ENCODE measurements at places on chromosomes 13 and 19. TPM values are rescaled to one million over a fixed set of nuclear protein-coding genes. Genes with fewer than 3 reads are reported as not detected.

SIGLECL1 gene
- not detected for total RNA-seq

ANGPTL8 gene
- 0.47 TPM for total RNA-seq

NLRP4 gene
- total RNA-seq: not detected

CLEC17A gene
- not detected for total RNA-seq

CEBPA gene
- 26.3 TPM for total RNA-seq

- H3K27ac ChIP-seq: peak overlapping the region; percentile 99
- peaks cover 8% of the 10 kb centered on the region for H3K36me3 ChIP-seq
- H3K27me3 ChIP-seq: no peaks in the 10 kb centered on the region
Observed at GRCh38 chr19:4059453-4059871, 7.2 kb downstream of the ZBTB7A start.

- H3K27me3 ChIP-seq: no peaks in the 10 kb centered on the region
- H3K4me3 ChIP-seq: no peak overlapping the region
- peaks cover 25% of the 10 kb centered on the region for H3K4me1 ChIP-seq
- no peak for DNase-seq
Observed at GRCh38 chr19:17557466-17557865, 2.0 kb downstream of the COLGALT1 start.

GRCh38 chr19:46349311-46349993, 2.6 kb downstream of the PPP5C start:
- peaks cover 9% of the 10 kb centered on the region for H3K36me3 ChIP-seq
- H3K4me3 ChIP-seq: no peak overlapping the region
- peaks cover 45% of the 10 kb centered on the region for H3K4me1 ChIP-seq
- no peak for DNase-seq

- H3K4me3 ChIP-seq: no peak overlapping the region
- H3K27me3 ChIP-seq: no peaks in the 10 kb centered on the region
- peaks cover 21% of the 10 kb centered on the region for H3K36me3 ChIP-seq
- no peaks in the 10 kb centered on the region for H3K4me1 ChIP-seq
- no peak for DNase-seq
Observed at GRCh38 chr13:113508521-113509254, 18.2 kb upstream of the DCUN1D2 start.

- H3K4me3 ChIP-seq: no peak overlapping the region
- H3K27me3 ChIP-seq: peaks cover 12% of the 10 kb centered on the region
- H3K36me3 ChIP-seq: no peaks in the 10 kb centered on the region
- peak; percentile 38 for DNase-seq
Observed at GRCh38 chr19:4575267-4576015, 16.0 kb upstream of the SEMA6B start.

DNA sequence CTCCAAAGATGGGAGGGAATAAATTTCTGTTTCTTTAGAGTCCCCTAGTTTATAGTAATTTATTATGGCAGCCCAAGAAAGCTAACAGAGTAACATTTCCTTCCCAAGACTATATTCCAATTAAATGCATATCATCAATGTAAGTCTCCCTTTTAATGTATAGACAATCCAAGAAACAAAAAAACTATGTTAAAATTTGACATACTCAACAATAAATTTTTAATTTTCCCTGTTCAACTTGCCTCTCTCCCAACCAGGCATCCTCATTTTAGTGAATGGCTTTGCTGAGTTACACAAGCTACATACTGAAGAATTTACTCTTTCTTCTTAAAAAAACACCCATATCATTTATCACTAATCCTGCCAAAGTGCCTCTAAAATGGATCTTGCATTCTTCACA, 1357.7 kb downstream of the PCDH9 start:
- no peak overlapping the region for H3K4me3 ChIP-seq
- H3K4me1 ChIP-seq: no peaks in the 10 kb centered on the region
- no peaks in the 10 kb centered on the region for H3K27me3 ChIP-seq
- H3K27ac ChIP-seq: no peak overlapping the region
- DNase-seq: no peak

DNA sequence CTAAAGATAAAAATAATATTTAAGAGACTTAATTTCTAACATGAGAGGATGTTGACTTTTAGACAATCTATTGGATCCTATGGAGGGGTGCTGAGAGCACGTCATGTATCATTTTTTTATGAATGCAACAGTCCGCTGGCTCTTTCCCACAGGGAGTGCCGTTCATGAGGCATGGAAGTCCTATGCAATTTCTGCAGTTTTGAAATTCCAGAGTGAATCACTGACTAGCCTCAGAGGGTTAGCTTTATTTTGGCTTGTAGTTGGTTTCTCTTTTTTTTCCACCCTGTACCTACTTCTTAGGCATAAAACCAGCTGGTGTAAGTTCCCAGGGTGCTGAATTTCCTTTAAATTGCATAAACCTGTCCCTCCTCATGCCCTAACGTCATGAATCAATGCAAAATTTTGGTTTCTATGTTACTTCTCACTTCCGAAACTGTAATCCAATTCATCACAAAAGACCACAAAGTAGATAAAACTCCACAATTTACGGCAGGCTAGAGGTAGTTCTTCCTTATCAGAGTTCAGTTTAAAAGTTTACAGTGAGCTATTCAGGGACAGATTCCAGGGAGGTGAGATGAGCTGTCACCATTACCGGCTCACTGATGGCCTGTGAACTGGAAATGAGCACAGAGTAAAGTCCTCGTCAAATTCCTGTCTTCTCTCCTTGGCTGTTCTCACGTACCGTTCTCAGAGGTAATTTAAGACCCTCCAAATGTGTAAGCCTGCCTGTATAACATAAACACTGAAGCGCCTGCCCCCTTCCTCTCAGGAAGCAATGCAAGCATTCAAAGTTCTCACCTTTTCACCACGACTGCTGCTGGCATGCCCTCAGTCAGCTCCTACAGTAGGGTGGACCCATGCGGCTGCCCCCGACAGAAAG, 216.6 kb upstream of the SLC10A2 start:
- H3K36me3 ChIP-seq: no peaks in the 10 kb centered on the region
- no peak overlapping the region for H3K27ac ChIP-seq
- H3K27me3 ChIP-seq: no peaks in the 10 kb centered on the region
- H3K4me1 ChIP-seq: no peaks in the 10 kb centered on the region
- no peak overlapping the region for H3K4me3 ChIP-seq

DNA sequence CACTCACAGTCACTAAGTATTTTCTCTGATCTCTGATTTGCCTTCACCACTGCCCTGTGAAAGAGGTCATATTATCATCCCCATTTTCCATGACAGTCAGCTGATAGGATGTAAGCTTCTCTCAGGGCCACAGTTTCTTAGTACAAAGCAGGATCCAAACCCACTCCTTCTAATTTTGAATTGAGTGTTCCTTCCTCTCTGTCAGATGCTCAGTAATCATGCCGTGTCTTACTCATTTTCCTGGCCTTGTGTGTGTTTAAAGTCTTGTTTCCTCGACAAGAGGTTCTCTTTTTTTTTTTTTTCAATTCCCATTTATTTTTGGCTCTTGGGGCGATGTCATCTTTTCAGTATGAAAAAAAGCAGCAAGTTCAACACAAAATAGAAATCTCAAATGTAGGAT, 72.3 kb downstream of the NAA16 start:
- H3K27me3 ChIP-seq: no peaks in the 10 kb centered on the region
- H3K4me1 ChIP-seq: no peaks in the 10 kb centered on the region
- H3K4me3 ChIP-seq: no peak overlapping the region
- H3K36me3 ChIP-seq: no peaks in the 10 kb centered on the region

GRCh38 chr13:47186471-47186870, 289.6 kb upstream of the HTR2A start:
- DNase-seq: no peak
- H3K36me3 ChIP-seq: no peaks in the 10 kb centered on the region
- no peak overlapping the region for H3K4me3 ChIP-seq

DNA sequence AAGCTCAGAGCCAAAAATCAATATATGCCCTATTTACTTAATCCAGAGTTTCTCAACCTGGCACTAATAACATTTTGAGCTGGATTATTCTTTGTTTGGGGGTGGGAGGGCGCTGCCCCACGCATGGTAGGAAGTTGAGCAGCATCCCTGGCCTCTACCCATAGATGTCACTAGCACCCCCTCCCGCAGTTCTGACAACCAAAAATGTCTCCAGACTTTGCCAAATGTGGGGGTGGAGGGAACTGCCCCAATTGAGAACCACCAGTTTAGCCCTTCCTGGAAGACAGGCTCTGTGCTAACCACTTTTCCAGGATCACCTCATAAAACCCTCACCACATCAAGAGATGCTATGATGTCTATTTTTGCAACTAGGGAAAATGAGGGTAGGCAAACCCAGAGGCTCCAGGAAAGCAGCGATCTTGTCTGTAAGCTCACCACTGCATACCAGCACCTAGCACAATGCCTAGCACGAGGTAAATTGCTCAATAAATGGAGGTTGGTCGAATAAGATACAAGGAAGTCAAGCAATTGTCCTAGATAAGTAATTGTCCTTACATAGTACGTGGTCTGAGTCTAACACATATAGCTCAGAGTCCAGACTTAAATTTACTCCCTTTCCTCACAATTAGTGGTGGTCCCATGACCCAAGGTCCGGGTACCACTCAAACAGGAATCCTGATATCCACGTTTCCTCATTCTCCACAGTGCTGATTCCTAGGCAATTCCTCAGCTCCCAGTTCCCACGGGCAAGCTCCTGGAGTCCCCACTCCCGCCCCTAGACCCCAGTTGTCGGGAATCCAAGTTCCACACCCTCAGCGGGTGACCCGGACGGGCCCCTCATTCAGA, 892 bp downstream of the TRIR start:
- H3K27me3 ChIP-seq: no peaks in the 10 kb centered on the region
- DNase-seq: no peak
- peak overlapping the region; percentile 96 for H3K27ac ChIP-seq

GRCh38 chr13:99197117-99197651, 3.5 kb upstream of the UBAC2 start:
- no peak overlapping the region for H3K4me3 ChIP-seq
- H3K4me1 ChIP-seq: peaks cover 7% of the 10 kb centered on the region
- H3K27me3 ChIP-seq: no peaks in the 10 kb centered on the region
- no peak overlapping the region for H3K27ac ChIP-seq
- H3K36me3 ChIP-seq: no peaks in the 10 kb centered on the region

- H3K27ac ChIP-seq: peak overlapping the region; percentile 81
- H3K4me1 ChIP-seq: peaks cover 79% of the 10 kb centered on the region
- H3K27me3 ChIP-seq: no peaks in the 10 kb centered on the region
- H3K4me3 ChIP-seq: no peak overlapping the region
- DNase-seq: peak; percentile 73
- H3K36me3 ChIP-seq: no peaks in the 10 kb centered on the region
Observed at GRCh38 chr13:111216166-111216960, 101.3 kb downstream of the ARHGEF7 start.

- peak overlapping the region; percentile 53 for H3K4me3 ChIP-seq
- no peaks in the 10 kb centered on the region for H3K27me3 ChIP-seq
- peak overlapping the region; percentile 96 for H3K27ac ChIP-seq
- peak; percentile 79 for DNase-seq
- peaks cover 61% of the 10 kb centered on the region for H3K36me3 ChIP-seq
Observed at GRCh38 chr19:6744381-6745301, 5.2 kb downstream of the TRIP10 start.

- H3K36me3 ChIP-seq: peaks cover 17% of the 10 kb centered on the region
- DNase-seq: no peak
- H3K27ac ChIP-seq: no peak overlapping the region
- H3K27me3 ChIP-seq: peaks cover 11% of the 10 kb centered on the region
Observed at GRCh38 chr19:2356036-2356646, 3.9 kb upstream of the TMPRSS9 start.

GRCh38 chr13:103638706-103639105, 572.5 kb upstream of the SLC10A2 start:
- H3K4me1 ChIP-seq: no peaks in the 10 kb centered on the region
- DNase-seq: no peak
- no peak overlapping the region for H3K4me3 ChIP-seq
- no peak overlapping the region for H3K27ac ChIP-seq
- H3K36me3 ChIP-seq: no peaks in the 10 kb centered on the region

- no peak overlapping the region for H3K27ac ChIP-seq
- H3K36me3 ChIP-seq: no peaks in the 10 kb centered on the region
- DNase-seq: no peak
- H3K4me3 ChIP-seq: no peak overlapping the region
Observed at GRCh38 chr19:34639491-34640085, 37.4 kb downstream of the SCGB2B2 start.

- no peak overlapping the region for H3K4me3 ChIP-seq
- H3K27me3 ChIP-seq: no peaks in the 10 kb centered on the region
- peaks cover 61% of the 10 kb centered on the region for H3K36me3 ChIP-seq
- no peak for DNase-seq
Observed at GRCh38 chr19:34397853-34398252, 6.3 kb upstream of the PDCD2L start.

DNA sequence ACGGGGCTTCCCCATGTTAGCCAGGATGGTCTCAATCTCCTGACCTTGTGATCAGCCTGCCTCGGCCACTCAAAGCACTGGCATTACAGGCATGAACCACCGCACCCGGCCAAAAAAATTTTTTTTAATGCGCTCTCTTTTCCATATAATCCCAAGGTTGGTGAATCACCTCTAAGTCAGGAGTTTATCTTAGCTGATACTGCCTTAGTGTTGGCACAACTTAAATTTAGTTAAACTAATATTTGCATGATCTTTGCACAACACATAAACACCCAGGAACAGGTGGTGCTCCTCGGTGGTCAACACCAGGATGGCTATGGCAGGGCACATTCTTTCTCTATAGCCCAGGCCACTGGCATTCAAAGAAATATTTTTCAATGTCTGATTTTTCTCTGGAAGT, 24.1 kb upstream of the PSG7 start:
- no peaks in the 10 kb centered on the region for H3K36me3 ChIP-seq
- no peak overlapping the region for H3K27ac ChIP-seq
- no peaks in the 10 kb centered on the region for H3K27me3 ChIP-seq
- H3K4me1 ChIP-seq: no peaks in the 10 kb centered on the region
- DNase-seq: no peak

DNA sequence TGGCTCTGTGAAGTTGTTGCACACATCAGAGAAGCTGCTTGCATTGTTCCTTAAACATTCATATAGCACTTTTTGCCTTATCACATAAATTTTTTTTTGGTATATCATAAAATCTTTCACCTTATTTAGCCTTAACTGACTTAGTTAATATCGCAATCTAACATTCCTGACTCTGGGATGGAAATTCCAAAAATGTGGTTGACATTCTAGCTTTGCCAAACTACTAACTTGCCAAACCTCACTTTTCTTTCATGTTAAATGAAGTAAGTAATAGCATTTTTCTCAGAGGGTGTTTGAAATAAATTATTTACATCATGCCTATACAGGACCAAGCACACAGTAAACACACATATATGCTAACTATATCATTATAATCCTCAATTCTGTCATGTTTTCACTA, 736.9 kb upstream of the PCDH9 start:
- H3K27ac ChIP-seq: no peak overlapping the region
- H3K27me3 ChIP-seq: no peaks in the 10 kb centered on the region
- no peak overlapping the region for H3K4me3 ChIP-seq
- DNase-seq: no peak
- no peaks in the 10 kb centered on the region for H3K4me1 ChIP-seq

DNA sequence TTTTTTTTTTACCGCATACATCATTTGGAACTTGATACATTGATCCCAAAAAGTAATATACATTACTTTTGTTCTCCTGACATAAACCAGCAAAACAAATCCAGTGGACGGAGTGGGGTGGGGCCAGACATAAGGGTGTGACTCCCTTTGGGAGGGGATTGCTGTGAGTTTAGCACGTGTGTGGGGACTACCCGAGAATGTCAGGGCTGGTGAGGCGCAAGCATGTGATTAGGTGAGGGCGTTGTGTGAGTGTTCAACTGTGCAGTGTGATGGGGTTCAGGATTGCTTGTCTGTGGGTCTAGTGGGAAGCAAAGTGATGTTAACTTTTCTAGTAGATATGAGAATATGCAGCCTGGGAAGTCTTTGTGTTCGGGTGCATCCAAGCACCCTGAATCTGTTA, 468.0 kb downstream of the TSHZ3 start:
- no peak for DNase-seq
- H3K4me3 ChIP-seq: no peak overlapping the region
- peaks cover 9% of the 10 kb centered on the region for H3K4me1 ChIP-seq

- no peak overlapping the region for H3K4me3 ChIP-seq
- H3K27me3 ChIP-seq: no peaks in the 10 kb centered on the region
- no peaks in the 10 kb centered on the region for H3K36me3 ChIP-seq
- DNase-seq: no peak
- H3K27ac ChIP-seq: no peak overlapping the region
Observed at GRCh38 chr13:26718872-26719271, 41.7 kb downstream of the GPR12 start.
